ENCODE measurements at places on chromosomes 16 and 17.

DNA sequence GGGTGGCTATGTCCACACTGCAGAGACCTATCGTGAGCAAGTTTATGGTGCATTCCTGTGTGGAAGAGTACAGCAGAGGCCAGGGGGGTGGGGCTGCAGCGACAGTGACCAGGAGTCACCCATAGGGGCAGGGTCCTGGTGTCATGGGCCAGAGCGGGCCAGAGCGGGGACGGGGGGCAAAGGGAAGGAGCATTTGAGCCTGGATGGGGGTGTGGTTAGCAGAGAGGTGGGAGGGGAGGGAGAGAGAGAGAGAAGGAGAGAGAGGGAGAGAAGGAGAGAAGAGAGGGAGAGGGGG is 17.8 kb downstream of the JPH3 start:
- DNase-seq, result no peak

- DNase-seq, result no peak
Measured at GRCh38 chr16:11078812-11079459, 134.6 kb downstream of the CLEC16A start.

DNA sequence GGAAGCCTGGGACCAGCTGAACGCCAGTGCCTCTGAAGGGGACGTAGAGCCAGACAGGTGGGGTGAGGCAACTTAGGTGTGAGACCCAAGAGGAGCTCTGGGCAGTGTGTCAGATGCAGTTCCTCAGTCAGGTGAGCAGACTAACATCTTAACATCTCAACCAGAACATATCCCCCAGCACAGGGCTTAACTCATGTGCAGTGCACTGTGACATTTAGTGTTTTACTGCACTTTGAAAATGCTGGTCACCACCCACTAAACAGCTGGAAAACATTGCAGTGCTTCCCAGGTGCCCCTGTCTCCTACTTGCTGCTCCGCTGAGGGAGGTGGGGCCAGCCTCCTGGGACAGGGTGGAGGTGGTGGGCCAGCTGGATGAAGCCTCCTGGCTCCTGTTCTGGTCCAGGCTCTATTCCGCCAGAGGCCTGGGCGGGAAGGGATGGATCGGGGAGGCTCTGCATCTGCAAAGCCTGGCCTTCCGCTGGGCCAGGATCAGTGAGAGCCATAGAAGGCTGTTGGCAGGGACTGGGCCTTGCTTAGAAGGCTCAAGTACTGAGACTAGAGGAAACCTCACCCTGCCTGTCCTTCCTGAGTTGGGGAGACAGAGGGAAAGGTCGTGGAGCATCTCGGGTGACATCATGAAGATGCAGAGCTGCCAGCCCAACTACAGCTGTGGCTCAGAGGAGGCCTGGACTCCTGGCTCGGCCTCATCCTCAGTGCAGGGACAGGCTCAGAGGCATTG is 7.9 kb upstream of the MRC2 start:
- no peak for DNase-seq

DNA sequence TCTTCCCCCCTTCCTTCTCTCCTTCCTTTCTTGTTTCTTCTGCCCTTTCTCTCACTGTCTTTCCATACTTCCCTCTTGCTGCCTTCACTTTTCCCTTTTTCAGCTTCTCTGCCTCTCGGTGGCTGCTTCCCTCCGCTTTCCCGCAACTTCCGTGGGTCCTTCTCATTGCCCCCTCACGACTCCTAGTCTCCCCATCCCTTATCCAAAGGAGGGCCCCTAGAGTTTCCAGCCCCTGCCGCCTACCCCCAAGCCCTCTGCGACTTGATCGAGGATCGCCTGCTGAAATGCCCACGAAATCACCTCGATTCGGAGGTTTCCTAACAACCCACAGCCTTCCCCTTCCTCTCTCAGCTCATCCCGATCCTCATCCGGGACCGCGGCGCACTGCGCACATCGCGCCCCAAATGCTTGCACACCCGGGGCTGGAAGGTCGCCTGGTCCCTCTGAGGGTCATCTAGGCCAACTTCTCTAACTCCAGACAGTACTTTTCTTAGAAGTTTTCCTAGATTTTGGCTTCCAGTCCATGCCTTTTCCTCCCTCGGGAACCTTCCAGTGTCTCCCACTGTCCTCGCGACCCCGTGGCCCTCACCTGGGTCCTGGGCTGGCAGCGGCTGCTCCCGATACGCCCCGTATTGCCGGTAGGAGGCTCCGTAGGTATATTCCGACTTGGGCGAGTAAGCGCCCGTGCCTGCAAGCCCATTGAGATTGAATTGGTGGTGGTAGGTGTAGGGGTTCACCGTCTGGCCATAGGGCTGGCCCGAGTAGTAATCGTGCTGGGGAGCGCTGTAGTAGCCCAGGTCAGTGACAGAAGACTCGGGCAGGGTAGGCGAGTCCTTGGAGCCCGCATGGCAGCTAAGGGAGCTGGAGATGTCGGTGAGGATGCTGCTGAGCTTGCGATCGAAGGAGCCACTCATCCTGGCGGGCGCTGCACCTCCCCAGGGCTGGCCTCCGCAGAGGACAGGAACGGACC is 654 bp downstream of the DLX3 start:
- DNase-seq, result no peak

DNA sequence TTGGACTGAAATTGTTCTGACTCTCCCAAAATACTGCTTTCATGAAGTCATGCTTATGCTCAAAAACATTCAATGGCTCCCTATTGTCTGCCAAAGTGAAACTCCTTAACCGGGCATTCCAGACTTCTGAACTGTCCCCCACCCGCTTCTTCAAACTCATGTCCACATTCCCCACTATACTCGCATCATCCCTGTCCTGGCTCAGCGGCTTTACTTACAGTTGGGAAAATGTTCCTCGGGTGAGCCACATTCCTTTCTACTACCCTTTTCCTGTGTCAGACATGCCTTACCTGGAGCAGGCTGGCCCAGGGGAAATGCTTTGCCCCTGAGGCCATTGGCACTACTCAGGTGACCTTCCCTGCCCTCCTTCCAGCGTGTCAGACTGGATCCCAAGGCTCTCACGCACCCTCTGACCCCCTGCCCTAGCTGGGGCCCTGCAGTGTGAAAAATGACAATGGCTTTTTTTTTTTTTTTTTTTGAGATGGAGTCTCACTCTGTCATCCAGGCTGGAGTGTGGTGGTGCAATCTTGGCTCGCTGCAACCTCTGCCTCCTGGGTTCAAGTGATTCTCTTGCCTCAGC is 5.3 kb downstream of the CYGB start:
- no peak for DNase-seq
